ENCODE measurements at places on chromosomes 7 and 10.

GRCh38 chr10:100942229-100942628 lies 27.1 kb upstream of the SEMA4G start:
- DNase-seq = no peak

GRCh38 chr7:33066771-33067170 lies 4.2 kb upstream of the NT5C3A start:
- DNase-seq = no peak

DNA sequence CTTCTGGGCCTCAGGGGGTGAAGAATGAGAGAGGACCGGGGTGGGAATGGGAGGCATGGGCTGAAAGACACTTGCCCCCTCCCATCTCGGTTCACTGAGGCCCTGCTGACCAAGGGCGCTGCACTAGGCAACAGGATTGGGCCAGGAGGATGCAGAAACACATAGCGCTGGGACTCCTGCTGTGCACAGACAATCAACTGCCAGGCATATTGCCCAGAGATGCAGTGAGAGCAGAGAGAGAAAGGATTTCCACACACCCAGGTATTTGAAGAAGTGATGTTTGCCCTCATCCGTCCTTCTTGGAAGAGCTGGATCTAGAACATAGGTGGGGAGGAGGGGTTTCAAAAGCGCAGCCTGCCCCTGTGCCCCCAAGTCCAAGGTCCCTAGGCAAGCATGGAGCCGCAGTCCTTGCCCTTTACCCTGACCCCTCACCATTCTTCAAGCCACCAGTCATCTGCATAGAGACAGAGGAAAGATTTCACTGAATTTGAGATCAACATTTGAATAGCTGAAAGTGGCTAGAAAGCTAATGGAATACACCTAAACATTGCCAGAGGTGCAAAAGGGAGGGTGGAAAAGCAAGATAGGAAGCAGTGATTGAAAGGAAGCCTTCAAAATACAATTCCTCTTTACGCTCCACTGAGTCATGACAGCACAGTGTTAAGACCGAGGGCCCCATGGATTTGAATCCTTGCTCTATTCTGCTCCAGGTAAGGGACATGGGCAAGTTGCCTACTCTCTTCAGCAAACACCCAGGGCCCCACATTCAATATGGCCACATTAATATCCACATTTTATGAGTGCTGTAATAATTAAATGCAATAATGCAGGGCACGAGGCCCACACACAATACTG lies 44.2 kb upstream of the TNS3 start:
- no peak for DNase-seq

DNA sequence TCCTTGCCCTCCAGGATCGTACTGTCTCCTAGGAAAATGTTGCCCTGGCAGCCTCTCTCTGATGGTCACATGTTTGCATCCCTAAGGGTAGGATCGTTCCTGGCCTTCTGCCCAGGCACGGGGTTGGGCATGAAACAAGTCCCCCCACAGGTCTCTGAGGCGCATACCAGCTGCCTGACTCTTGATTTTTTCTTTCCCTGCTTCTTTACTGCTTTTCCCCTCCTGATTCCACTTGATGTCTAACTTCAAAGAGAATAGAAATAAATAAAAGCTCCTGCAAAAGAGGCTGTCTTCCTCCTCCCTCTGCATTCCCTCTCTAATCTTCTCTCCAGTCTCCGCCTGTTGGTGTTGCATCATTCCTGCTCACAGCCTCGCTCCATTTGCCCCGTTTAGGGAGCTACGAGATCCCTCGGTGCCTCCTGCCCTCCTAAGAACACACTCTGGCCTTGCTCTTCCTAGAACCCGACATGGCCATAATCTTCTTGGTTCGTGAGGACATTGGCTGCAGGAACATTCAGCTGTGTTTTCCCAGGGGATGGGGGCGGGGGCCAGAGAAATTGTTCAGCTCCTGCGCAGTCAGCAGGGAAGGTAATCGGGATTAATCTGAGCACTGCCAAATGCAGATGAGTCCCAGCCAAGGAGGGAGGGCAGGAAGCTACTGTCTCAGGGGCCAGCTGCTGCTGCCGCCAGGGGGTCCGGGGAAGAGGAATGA lies 26.0 kb downstream of the LEP start:
- peak; percentile 16 for DNase-seq

- no peak for DNase-seq
Observed at GRCh38 chr7:155252892-155253501, 44.7 kb upstream of the INSIG1 start.

- DNase-seq = no peak
Observed at GRCh38 chr7:117807676-117808075, 65.6 kb downstream of the CTTNBP2 start.

DNA sequence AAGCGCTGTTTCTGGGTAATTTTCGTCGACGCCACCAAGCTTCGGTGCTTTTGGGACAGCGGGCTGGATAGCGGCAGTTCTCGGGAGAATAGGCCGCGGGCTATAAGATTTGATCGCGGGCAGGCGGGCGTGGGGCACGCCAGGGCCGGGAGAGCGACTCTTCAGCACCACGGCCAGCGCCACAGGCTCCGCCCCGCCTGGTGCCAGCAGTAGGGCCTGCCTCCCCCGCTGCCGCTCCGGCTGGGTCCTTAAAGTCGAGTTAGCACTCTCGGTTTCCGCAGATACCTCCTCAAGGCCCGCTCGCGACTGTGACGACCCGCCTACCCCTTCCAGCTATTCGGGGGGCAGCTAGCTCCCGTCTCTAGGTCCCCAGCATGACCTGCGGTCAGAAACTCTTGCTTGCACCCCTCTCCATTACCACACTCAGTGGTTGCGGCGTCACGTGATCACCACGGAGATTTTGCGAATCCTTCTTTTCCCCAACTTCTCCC lies 9.4 kb downstream of the NXPH1 start:
- DNase-seq = peak; percentile 66

- no peak for DNase-seq
Observed at GRCh38 chr7:129906700-129907099, 46.1 kb downstream of the UBE2H start.

DNA sequence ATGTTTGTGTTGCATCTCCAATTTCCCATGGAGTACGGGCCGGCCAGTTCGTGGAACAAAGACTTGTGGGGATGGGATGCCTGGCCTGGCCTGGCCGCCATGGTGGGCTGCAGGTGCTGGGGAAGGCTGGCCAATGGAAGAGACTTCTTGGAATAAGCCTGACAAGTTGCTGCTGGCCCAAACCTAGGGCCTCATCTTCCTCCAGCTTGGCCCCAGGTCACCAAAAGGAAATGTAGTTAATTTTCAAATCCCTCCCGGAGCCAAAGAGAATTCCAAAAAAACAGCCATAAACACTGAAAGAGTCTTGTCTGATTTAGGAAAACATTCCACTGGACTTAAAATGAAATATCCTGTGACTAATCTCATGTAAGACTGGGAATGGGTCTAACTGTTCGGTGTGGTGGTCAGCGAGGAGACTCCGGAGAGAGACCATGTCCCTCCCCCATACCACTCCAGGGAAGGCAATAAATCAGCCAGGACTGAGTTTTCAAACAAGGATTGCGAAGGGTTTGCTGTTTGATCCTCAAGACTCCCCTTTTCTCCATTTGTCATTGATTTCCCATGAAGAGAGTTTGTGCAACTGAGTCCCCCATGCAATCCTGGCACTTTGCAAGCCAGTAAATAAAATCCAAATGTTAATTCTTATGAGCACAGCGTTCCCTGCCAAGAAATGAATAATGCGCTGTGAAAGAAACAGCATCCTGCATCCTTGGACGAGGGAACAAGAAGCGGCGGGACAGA lies 128.7 kb upstream of the HABP2 start:
- DNase-seq = no peak

DNA sequence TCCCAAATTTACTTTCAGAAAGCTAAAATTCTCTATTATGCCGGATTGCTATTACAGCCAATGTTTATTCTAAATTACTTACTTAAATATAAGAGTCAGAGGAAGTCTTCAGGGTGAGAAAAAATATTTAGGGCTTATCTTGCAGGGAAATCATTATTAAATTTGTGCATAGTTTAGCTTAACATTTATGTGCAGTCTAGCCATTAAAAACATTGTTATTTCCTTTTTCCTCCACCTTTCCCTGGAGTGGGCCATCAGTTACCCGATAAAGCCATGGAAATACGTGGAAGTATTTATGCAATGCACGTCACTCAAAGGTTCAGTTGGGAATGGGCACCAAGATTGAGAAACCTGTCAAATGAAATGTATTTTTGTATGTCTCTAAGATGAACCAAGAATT lies 9.5 kb upstream of the TAS2R60 start:
- no peak for DNase-seq

GRCh38 chr7:159158125-159158887 lies 13.6 kb upstream of the VIPR2 start:
- no peak for DNase-seq

GRCh38 chr10:113236998-113237397 lies 287.0 kb downstream of the TCF7L2 start:
- no peak for DNase-seq

GRCh38 chr10:70529848-70530247 lies 51.3 kb downstream of the PALD1 start:
- no peak for DNase-seq

- no peak for DNase-seq
Observed at GRCh38 chr10:78545756-78546155, 512.1 kb downstream of the RPS24 start.

- DNase-seq = peak; percentile 43
Observed at GRCh38 chr7:1939434-1940401, 269.6 kb downstream of the ELFN1 start.

DNA sequence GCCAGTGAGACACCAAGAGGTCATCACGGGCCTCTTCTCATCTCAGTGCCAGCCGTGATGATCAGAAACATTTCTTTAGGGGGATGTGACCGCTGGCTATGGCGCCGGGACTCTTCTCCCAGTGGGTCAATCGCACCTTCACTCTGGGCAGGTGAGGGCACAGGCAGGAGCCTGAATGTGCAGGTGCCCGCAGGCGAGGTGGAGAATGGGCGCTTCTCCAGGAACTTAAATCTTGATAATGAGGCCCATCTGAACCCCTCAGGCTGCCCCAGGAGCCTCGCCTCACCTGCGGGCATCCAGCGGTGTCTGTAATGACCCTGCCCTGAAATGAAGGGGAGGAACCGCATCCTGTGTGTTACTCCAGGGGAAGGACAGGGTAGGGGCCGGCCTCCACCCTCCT lies 204.7 kb downstream of the ADARB2 start:
- no peak for DNase-seq

- no peak for DNase-seq
Observed at GRCh38 chr7:146185844-146186243, 69.2 kb downstream of the CNTNAP2 start.

DNA sequence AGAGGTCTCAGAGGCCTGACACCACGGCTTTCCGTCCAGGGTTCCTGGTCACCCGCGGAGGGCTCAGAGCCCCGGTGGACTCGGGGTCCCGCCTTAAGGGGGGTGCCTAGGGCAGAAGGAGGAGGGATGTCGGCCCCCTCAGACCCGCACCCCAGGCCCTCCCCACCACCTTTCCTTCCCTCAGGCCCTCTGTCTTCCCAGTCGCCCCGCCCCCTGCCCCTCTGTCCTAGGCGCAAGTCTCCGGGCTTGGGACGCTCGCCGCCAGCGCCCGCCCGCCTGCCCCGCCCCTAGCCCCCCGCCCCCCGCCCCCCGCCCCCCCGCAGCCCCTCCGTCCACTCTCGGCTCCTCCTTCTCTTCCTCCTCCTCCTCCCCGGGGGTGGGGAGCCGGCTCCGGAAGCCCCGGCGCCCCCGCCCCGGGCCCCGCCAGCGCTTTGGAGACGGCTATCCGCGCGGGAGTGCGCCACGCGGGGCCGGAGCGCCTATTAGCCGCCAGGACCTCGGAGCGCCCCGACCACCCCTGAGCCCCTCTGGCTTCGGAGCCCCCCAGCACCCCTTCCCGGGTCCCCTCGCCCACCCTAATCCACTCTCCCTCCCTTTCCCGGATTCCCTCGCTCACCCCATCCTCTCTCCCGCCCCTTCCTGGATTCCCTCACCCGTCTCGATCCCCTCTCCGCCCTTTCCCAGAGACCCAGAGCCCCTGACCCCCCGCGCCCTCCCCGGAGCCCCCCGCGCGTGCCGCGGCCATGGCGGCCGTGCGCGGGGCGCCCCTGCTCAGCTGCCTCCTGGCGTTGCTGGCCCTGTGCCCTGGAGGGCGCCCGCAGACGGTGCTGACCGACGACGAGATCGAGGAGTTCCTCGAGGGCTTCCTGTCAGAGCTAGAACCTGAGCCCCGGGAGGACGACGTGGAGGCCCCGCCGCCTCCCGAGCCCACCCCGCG lies at the start of gene AEBP1:
Gene AEBP1 (plus strand): TSS at position 423 of the 937 bp plus-strand sequence. CDS start 321 bp downstream, at position 744.
- peak; percentile 44 for DNase-seq

GRCh38 chr10:132946-133898 lies 2.0 kb upstream of the ZMYND11 start:
- DNase-seq = no peak

GRCh38 chr7:31249671-31250070 lies 90.9 kb downstream of the NEUROD6 start:
- no peak for DNase-seq
